Hepatic stellate cell (primary cell): ENCODE measurements at places on chromosomes 13 and 19.

DNA sequence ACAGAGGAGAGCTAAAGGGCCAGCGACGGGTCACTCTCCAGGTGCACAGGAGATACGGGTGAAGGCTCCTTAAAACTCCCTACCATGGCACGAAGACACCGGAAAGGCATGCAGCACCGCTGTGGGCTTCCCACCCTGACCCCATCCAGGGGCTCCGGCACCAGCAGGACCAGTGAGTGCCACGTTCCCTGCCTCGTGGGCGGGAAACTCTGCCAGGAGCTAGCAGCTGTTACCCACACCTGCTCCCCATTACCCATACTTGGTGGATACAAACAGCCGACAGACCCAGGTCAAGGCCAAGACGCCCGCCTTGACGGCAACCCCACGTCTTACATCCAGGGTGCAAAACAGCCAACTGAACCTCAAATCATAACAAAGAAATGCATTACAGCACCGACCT is 56.7 kb downstream of the GNG7 start:
- DNase-seq: no peak

DNA sequence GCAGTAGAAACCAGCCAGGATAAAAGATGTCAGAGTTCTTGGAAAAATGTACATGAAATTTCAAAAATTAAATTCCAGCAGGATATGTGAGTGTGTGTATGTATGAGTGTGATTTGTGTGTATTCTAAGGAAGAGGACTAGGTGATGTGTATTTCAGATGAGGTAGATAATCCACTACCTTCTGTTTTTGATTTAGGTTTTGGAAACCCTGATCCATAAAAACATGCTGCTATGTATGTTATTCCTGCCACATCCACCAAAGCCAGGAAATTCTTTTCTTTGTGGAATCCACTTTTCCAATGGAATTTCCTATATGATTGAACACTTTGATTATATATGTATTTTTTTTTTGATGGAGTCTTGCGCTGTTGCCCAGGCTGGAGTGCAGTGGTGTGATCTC is 276.9 kb downstream of the UQCRFS1 start:
- no peak for DNase-seq

DNA sequence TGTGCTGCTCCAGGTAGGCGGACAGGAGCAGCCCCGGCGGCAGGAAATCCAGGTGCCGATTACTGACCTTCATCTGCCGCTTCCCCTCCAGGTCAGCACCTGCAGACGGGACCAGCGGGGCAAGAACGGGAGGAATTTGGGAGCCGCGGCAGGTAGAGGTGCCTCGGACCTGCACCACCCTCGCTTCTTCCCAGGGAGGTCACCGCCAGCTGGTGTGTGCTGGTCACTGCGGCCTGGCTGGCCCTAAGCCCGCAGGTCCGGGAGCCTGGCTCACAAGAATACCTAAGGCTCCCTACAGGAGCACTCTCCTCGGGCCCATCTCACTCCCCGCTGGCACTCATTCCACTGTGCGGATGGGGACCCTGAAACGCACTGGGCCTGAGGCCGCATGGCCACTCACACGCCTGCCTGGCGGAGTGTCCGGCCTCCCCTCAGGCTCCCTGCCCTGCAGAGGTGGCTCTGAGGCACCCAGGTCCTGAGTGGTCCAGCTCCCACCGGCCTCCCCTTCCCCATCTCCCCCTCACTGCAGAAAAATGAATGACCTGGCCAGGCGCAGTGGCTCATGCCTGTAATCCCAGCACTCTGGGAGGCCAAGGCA is 4.3 kb downstream of the RNU6-9 start:
- no peak for DNase-seq

DNA sequence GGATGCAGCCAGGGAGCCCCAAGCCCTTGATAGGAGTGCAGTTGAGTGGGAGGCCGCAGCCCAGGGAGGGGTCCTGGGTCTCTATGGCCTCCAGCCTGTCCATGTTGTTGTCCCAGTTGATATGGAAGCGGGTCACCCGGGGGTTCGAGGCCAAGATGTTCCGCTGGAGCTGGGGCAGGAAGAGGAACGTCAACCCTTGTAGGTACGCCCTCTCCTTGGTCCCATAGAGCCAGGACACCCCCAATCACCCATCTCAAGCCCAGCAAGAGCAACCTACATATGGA is 2.9 kb upstream of the PRKACA start:
- no peak for DNase-seq
